ENCODE measurements at places on chromosomes 2 and 18.

DNA sequence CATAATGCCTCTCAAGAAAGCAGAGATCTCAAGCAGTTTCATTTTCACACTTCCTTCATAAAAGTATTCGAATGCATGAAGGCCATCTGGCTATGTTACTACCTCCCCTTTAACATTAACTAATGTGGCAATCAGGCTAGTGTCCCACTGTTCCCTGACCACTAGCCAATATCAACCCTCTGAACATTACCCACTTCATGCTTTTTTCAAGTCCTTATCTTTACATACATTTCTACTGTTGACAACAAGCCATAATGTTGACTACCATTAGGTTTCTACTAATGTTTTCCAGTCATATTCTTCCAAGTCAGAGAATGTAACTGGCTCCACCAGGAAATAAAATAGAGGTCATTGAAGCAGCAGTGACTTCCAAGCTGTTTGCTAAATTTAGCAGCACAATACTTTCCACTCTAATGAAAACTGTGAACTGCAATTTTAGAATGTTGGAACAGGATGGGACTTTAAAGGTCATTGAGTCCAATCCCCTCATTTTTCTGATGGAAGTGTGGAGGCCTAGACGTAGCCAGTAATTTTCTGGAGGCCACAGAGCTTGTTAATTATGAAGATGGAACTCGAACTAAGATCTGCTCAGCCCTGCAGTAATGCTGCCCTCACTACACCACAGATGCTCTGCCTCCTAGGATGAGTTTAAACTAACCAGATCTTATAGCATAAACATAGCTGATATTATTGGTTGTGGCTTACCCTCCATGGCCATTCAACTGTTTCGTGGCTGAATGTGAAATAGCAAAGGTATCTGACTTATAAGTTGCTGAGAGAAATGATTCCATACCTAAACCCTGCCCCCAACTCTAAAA lies 630 bp upstream of the PPP1R1C start:
- no peak for DNase-seq

GRCh38 chr2:136250131-136250530 lies 132.2 kb upstream of the CXCR4 start:
- DNase-seq, result no peak

- DNase-seq, result no peak
Measured at GRCh38 chr2:40095000-40095399, 315.9 kb upstream of the THUMPD2 start.

DNA sequence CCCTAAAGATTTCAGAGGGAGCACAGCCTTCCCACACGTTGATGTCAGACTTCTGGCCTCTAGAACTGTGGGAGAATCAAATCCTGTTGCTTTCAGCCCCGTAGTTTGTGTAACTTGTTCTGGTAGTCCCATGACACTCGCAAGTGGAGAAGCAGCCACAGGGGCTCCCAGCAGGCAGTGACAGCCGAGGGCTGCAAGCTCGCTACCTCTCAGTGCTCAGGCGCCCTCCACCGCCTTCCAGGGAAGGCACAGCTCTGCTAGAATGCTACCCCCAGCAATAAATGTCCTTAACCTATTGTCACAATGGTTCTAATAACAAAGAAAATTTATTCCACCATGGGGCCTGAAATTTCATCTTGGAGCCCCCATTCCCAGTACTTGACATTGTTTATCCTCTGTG lies 143.1 kb upstream of the ZNF236 start:
- no peak for DNase-seq

DNA sequence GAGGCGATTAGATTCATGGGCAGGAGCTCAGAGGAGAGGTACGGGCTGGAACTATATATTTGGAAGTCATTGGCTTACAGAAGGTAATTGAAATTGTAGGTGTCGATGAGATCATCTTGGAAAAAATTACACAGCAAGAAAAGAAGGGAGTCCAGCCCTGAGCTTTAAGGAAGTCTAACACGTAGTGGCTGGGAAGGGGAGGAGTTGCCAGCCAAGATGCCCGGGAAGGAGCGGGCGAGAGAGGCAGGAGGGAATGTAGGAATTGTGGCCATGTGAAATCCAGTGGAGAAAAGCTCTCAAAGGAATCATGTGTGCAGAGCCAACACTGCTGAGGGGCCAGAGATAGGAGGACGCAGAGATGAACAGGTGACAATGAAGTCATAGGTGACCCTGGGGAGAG lies 25.6 kb upstream of the SCYGR1 start:
- no peak for DNase-seq

GRCh38 chr2:217327953-217328621 lies 468.2 kb upstream of the TNP1 start:
- no peak for DNase-seq

DNA sequence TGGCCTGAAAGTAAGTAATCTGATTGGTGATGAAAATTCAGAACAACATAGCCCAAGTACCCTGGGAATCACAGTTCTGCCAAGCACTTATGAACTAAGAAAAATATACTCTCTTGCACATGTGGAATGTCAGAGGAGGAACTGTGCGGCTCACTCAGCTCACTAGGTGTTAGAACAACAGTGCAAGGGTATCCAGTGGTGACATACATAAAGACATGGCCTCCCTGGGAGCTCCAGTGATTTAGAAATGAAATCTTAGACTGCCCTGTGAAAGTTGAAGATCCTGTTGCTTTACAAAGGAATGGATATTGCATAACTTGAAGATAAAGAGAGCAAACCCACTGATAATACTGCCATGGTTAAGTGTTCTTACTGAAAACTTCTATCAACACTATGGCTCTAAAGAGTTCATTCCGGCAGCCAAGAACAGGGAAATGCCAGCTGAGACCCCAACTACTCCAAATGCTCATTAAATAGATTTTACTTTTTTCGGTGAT lies 246.2 kb downstream of the ARHGAP15 start:
- no peak for DNase-seq

GRCh38 chr18:27666016-27666415 lies 480.9 kb upstream of the CHST9 start:
- DNase-seq, result no peak

DNA sequence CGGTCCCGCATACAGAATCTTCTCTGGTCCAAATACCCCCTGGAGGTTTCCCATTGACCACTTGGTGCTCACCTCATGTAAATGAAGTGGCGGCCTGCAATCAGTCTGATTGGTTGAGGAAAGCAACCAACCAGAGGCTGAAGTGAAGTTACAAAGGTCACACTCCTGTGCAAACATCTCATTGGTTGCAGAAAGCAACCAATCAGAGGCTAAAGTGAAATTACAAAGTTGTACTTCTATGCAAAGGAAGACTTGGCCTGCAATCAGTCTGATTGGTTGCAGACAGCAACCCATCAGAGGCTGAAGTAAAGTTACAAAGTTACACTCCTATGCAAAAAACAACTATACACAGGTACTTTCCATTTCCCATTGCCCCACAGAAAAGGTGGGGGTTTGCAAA lies 2.5 kb upstream of the SP100 start:
- DNase-seq, result no peak

GRCh38 chr2:56118474-56118873 lies 65.3 kb upstream of the CCDC85A start:
- DNase-seq, result no peak

GRCh38 chr2:176120364-176121189 lies 1.9 kb upstream of the HOXD9 start:
- DNase-seq, result no peak

DNA sequence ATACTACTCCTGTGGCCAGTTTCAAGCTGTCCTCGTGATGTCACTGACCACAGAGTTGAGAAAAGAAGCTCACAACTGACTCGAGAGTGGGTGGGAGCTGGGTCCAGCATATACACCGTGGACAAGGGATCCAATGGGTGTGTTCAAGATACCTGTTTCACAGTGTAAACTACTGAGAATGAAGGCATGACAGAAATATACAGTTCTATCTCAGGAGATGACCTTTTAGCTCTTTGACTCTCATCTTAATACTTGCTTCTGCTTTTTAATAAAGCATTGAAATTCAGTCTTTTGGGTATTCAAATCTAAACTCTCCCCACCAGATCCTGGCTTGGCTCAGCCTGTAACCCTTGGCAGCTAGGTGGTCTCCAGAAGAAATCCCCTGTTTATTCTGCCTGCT lies 130.1 kb downstream of the MAP2 start:
- DNase-seq, result no peak

DNA sequence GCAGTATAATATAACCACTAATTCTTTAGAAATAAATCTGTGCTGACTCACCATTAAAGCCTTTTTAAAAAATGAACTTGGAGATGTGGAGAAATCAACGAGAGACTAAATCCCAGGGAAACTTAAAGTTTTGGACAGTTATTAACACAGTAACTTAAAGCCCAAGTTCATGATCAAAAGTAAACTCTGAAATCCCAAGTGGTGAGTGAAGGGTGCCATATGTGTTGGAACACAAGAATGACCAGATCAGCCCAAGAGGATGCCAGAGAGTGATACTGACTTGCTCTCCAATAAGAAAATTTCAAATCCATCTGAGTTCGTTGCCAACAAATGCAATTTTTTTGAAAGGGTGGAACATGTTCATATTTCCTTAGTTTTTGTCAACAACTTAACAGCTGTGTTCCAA lies 838.1 kb upstream of the ACVR2A start:
- DNase-seq, result no peak

DNA sequence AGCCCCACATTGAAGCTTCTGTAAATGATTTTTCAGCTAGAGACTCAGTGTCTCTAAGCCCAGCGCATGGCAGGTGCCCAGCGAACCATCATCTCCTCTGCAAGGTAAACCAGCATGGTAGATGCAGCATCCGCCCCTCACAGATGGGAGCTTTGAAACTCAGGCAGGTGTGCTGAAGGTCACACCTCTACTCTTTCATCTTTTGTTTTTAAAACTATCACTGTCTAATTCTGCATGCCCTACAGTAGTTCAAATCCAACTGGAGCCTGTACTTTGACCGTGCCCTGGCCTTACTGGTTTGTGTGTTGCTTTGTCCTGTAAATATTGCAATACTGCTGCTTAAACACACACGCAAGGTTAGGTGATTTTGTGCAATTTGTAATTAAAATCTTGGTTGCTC lies 831.1 kb downstream of the GALR1 start:
- no peak for DNase-seq

DNA sequence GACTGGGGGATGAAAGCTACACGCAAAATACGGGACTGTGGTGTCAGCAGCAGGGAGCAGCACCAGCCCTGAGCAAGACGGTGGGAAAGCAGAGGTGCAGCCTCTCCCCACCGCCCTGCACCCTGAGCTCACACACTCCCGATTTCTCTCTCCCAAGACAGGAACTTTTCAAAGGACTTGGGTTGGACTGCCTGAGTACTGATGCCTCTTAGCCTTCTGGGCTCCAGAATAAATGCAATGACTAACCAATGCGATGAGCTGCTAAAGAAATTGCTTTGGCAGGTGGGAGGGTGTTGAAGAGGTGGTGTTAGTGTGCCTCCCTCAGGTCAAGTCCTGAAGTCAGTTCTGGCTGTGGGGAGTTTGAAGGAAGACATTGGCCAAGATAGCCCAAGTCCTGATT lies 9.6 kb downstream of the TRIM54 start:
- no peak for DNase-seq

DNA sequence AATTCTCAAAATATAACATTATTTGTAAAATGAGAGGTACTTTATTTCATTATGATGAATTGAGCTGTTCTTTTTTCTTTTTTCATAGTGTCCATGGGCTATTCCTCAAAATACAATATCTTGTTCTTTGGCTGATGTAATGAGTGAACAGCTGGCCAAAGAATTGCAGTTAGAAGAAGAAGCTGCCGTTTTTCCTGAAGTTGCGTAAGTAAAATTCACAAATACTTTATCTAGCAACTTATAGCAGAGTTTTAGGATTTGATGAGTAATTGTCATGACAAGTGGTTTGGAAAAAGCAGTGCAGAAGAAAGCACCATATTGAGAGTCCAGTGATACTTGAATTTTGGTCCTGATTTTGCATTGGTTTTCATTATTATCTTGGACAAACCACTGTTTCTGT lies 9.8 kb downstream of the RIOK3 start:
- DNase-seq, result no peak

- DNase-seq, result no peak
Measured at GRCh38 chr2:119598596-119599263, 54.5 kb downstream of the CFAP221 start.

GRCh38 chr2:28929581-28929980 lies 35.1 kb downstream of the WDR43 start:
- no peak for DNase-seq

DNA sequence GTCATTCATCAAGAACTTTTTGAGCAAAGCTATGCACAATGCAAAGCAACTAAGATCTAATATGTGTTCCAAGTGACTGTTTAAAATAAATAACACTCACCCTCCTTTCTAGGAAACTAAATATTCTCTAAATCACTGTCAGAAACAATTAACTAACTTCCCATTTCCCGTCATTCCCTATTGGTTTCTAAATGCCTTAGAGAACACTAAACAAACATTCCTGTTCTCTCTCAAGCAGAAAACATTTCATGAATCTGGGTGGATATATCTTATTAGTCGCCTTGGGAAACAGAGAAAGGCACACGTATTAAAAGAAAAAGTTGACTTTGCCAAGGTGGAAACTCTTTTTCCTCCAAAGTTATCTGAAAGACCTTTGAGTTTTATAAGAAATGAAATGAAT lies 735.2 kb downstream of the MBD2 start:
- no peak for DNase-seq

DNA sequence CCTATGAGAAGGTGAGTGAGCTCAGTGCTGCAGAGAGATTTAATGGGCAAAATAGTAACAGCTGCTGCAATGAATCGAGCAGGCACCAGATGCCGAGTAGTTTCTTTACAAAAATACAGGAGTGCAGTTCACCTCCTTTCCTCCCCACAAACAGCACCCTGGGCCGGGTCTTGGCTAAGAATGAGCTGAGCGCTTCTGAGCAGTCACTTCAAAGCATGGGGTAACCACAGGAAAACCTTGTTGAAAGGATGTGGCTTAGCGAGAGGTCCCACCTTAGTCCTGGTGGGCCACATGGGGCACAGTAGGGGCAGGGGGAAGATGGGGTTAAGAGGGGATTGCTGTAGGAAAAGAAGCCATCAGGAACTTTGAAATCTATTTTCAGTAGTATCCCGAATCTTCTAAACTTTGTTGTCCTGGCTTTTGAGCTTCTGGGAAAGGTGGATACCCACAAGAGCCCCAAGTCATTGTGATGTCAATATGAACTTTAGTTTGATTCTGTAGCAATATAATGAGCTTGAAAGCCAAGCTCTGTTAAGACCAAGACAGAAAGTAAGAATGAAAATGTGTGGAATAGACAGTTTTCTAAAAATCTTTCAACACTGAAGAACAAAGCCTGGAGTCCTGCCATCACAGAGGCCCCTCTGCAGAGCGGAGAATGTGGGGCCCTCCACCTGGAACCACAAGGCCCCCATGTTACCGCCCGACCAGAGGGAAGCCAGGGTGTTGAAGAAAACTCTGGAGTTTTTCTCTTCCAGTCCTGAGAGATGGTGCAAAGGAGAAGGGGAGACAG lies 101.0 kb upstream of the ZNF236 start:
- DNase-seq, result peak; percentile 74

GRCh38 chr2:163123526-163123925 lies 285.0 kb upstream of the KCNH7 start:
- DNase-seq, result no peak

DNA sequence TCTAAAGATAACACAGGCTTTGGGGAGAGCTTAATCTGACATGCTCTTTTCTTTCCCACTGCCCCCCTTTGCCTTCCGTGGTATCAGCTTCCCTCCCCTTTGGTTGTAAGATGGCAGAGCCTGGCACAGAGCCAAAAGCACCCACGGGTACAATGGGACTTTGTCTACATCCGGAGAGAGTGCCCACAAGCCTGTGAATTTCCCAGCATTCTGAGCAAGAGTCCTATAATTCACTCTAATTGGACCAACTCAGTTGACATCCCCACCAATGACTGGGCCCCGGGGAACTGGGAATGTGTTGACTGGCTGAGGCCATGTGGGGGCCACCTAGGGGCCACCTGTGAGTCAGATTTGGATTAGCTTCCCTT lies 20.1 kb upstream of the C2orf72 start:
- no peak for DNase-seq

GRCh38 chr18:3873698-3874097 lies 423.7 kb downstream of the TGIF1 start:
- DNase-seq, result no peak
